ENCODE measurements at places on chromosomes 1 and 21.

DNA sequence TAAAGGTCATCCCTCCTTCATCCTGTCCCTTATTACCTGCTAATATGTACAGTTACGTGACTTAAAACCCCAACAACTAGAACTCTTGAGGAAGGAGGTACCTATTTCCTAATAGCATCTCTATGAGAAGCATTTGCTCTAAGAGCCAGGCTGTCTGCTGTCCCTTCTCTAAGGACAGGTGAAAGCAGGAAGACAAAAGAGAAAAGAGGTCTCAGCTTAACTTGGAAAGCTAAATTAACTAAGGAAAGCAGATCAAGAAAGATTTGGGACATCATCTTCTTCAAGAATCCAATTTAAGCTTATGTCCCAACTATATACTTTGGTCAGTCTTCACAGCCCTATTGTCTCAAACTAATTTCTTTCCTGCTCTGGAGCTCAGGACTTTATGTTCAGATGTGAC, 2.9 kb downstream of the EGLN1 start:
- DNase-seq: no peak

- no peak for DNase-seq
These were observed at the start of gene FCRL2 for GRCh38 chr1:157776971-157777391. Gene FCRL2, minus strand, starts transcription at chr1:157777132. Its CDS starts 59 bp downstream, at chr1:157777073.

GRCh38 chr1:58841455-58841854, 57.6 kb upstream of the JUN start:
- DNase-seq: no peak

DNA sequence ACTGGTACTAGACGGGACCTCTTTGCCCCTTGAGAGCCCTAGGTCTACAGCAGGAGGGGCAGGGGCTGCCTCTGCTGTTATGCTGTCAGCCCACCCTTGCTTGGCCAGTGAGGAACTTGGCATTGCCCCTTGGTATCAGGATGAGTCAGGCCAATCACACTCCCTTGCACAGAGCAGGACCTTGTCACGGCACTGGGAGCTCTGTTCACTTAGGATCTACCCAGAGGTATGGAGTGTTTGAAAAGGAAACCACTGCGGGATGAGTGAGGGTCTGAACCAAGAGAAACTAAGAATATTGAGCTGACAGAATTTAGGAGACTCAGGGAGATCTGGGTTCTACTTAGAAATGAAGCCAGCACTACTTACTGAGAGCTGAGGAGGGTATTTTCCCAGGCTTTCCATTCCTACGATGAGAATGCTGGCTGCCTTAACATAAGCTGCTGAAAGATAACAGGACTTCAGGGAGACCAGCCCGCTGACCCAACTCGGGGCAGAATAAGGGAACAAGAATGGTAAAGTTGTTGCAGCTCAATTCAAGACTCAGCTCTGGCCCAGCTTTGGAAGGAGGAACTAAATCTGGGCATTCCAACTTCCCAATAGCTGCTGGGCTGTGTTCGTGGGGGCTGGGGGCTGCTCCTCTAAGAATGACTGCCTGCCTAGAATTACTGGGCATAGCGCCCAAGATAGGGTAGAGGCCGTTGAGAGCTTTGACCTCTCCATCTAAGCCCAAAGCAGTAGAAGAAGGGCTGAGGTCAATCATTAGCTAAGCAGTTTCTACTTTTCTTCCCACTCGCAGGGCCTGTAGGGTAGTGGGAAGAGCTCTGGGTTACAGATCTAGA, 1.5 kb downstream of the FABP3 start:
- no peak for DNase-seq

DNA sequence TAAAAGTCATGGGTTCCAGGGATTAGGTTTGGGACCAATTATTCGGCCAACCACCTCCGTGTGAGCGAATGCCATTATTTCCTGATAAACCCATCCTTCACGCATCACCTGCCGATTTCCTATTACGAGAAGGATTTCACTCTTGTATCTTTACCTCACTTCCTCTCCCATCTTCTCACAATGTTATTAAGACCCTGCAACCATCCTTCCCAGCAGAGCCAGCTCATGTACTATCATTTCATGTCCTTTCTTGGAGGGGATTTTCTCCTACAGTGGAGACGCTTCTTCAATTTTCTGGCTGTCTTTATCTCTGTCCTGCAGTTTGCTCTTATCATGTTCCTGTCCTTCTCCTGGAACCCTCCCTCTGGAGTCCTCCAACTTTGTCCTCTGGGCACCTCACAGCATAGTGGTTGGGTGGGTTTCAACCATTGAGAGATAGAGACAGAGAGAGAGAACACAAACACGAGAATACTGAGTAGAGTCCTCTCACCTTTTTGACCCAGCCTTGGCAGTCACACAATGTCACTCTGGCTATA, 192.2 kb downstream of the DYRK1A start:
- no peak for DNase-seq

- no peak for DNase-seq
These were observed 13.5 kb upstream of the SLC1A7 start for GRCh38 chr1:53155945-53156344.

DNA sequence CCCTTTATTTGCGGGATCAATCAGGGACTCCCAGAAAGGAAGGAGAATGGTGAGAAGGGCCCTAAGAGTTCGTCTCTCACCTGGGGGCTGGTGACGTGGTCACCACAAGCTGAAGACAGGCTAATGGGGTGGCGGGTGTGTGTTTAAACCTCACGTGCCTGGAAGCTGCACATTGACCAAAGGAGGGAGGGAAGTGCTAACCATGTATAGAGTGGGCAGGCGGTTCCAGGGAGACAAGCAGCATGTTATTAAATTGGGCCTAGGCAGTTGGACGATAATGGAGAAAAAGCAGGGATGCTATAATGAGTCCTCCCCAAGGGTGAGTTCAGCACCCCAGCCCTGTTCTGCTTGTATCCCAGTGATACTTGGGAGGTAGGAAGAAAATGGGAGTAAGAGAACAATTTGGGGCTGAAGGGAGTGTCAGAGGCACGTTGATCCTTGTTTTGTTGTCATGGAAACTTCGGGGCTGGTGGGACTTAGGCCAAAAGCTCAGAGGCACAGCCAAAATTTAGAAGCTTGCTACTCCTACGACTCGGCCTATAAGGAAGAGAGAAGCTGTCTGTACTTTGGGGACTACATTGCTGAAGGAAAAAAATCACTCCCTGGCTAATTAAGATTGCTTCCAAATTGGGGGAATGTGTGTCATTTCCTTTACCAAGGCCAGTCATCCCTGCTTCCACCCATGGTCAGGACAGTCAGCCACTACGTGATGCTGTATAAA, 33.2 kb upstream of the EPHA8 start:
- DNase-seq: peak; percentile 29

- DNase-seq: no peak
These were observed 92.6 kb downstream of the ATG4C start for GRCh38 chr1:62876535-62876934.

- DNase-seq: no peak
These were observed 7.3 kb upstream of the HPCAL4 start for GRCh38 chr1:39698568-39698967.

DNA sequence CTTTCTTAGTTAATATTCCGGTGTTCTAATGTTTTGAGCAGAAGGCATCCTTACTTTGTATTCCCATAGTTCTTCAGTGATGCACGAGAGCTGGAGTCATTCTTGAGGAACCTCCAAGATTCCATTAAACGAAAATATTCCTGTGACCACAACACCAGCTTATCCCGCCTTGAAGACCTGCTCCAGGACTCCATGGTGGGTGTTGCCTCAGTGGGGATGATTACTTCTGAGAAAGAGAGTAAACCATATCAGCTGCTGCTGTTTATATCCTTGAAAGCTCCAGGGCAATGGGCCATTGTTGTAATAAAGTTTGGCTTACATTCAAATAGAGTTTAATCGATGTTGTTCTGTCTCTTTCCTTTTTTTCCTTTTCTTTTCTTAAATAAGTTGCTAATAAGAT, 93.1 kb downstream of the MACF1 start:
- DNase-seq: no peak

DNA sequence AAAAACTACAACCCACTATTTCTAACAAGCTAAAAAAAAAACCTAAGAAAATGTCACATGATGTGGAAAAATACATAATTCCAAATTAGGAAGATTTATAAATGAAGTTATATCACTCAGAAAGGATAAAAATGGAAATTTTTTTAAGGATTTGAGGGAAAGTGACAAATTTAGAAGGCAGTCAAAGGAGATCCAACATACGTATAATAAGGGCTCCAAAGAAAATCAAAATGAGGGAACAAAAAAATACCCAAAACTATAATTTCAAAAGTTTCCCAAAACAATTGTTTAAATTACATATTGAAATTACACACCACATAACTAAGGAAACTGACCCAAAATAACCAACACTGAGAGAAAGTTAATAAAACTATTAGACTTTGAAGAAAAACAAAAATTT, 381.1 kb upstream of the KAZN start:
- no peak for DNase-seq

- DNase-seq: no peak
These were observed 88.2 kb upstream of the BEND5 start for GRCh38 chr1:48864913-48865312.

DNA sequence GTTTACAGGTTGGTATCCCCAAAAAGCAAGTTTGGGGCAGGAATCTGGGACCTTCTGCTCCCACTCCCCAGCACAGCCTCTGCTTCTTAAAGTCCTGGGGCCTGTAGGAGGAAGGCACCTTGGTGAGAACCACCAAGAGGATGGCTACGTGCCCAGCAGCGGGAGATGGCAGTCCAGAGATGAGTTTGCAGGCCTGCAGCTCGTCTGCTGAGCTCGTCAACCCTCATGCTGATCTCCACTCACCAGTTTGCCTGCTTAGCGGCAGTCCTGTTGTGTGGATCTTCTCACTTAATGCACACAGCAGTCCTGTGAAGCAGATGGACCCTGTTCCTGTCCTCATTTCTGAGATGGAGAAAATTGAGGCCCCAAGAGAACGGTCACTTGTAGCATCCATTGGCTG, 160.5 kb downstream of the DYRK1A start:
- no peak for DNase-seq

- DNase-seq: no peak
These were observed 674 bp downstream of the BCL10 start for GRCh38 chr1:85275701-85276214.

GRCh38 chr1:41618066-41618825, 133.8 kb upstream of the EDN2 start:
- DNase-seq: peak; percentile 87

GRCh38 chr1:234659538-234659937, 49.6 kb upstream of the IRF2BP2 start:
- no peak for DNase-seq

DNA sequence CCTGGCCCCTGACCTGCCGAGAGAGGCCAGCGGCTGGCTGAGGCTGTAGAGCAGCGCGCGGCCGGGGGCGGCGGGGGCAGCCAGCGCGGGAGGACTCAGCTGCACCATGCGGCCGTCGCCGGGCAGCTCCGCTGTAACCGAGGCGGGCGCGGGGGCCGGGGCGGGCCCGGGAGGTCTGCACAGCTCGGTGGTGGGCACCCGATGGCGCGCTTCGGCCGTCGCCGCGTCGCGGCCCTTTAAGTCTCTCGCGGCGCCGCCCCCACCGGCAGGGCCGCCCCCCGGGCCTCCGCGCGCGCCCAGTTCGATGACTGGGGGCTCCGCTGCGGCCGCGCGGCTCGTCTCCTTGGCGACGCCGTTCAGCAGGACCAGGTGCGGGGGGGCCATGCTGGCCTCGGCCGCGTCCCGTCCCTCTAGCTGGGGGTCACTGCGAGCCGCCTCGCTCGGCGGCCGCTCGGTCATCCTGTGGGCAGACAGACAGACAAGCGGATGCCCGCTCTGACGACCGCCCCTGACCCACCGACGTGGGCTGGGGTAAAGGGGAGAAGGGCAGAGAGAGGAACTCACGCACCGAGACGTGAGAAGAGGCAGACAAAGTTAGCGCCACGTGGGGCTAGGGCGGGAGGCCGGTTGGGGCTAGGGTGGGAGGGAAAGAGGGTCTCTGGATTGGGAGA, 6.5 kb downstream of the TAL1 start:
- no peak for DNase-seq

DNA sequence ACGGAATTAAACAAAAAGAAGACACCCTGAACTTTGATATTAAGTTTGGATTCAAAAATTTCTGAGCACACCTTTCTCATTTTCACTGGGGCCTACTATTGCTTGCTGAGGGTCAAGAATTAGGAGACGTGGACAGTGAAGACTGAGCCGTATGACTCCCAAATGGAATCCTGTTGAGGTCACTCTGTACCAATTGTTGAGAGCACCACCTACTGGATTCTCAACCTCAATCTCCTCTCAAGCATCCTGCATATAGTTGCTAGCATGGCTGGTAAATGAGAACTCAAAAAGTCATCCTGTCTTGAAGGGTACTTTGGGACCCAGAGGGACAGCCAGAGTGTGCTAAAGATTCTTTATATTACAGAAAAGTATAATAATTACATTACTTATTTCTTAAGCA, 20.2 kb upstream of the MTR start:
- no peak for DNase-seq

- DNase-seq: no peak
These were observed 142.2 kb downstream of the URB2 start for GRCh38 chr1:229768232-229768631.

DNA sequence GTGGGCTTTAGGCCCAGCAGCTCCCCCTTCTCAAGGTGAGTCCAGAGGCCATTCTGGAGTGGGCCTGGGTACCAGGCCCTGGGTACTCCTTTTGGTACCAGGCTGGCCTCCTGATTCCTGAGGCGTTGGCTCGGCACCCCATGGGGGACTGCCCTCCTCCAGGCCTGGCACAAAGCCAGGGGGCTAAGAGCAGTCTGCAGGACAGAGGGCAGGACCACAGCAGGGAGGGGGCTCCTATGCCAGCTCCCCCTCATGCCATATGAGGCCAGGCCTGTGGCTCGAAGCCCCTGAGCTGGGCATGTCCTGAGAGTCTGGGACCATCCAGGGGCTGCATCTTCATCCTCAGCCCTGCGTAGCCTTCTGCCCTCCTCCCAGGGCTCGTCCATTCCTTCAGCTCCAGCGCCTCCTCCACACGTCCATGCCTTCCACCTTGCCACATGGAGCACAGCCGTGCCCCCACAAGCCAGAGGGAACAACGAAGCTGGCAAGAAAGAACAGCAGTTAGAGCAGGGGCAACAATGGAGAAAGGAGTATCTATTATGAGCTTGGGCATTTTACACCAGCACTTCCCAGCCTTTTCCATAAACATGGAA, 3.2 kb downstream of the PHLDA3 start:
- no peak for DNase-seq

GRCh38 chr1:76292418-76293184, 218.1 kb downstream of the ST6GALNAC3 start:
- DNase-seq: no peak

DNA sequence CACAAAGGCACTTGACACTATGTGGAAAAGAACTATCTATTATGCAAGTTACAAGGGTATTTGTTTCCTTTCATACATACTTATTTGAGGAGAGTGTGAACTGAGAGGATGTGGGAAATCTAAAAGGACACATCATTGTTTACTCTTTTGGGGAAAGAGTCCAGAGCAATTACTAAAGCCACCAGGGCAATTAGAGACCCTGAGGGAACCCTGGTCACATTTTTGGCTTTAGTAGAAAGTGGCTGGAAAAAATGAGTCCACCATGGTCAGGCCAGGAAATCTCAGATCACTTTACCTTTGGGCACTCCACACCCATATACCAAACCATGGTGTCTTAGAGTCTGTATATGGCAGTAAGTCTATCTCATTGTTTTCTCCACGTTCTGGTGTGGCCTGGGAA, 243.3 kb downstream of the HLX start:
- no peak for DNase-seq
